ENCODE measurements at places on chromosomes 6 and 20.

GRCh38 chr6:144150710-144151657 is 667 bp downstream of the STX11 start:
- DNase-seq: peak; percentile 71

- DNase-seq: no peak
Measured at GRCh38 chr6:55184782-55185530, 10.6 kb downstream of the HCRTR2 start.

- no peak for DNase-seq
Measured at GRCh38 chr6:40075056-40075590, 140.9 kb upstream of the MOCS1 start.

- DNase-seq: no peak
Measured at GRCh38 chr20:17161673-17162481, 65.0 kb upstream of the PCSK2 start.

DNA sequence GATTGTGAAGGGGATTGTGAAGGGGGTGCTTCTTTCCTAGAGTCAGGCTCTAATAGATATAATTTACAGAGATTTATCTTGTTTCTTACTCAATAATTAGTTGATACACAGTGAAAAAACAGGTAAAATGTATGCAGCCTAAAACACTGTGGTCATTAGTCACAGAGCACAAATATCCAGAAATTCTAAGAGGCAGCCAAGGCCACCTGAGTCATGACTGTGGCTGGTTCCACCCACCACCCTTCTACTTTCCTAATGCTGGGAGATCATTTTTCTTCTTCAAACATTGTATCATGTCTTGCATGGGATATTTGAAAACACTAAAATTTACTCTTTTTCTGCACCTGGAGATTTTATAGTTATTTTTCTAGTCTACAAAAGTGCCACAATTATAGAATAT is 181.6 kb downstream of the OTOR start:
- no peak for DNase-seq

DNA sequence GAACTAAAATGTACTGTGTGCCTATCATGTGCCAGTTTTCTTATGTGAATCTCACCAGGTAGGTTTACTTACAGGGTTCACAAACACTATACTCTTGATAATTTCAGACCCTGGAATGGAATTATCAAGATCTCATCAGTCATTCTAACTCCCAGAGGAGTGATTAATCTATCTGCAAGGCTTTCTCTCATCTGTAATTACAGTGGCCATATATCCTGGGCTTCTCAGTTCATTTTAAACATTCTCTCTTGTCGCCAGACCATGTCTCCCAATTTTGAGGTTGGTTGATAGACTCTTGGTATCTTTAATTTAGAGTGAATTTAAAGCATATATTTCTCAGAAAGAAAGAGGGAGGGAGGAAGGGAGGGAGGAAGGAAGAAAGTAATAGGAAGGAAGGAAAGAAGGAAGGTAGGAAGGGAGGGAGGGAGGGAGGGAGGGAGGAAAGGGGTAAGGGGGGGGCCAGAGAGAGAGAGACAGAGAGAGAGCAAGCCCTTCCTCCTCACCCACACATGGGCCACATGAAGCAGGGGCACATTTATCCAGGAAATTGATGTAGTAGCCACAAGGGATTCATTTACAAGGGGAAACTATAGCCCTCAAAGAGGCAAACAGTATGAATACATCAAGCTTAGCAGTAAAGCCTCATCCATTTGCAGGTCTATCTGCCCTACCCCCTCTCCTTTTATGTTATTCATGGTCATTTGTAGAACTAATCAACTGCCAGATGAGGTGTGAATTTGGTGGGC is 25.8 kb upstream of the NRSN1 start:
- DNase-seq: no peak

GRCh38 chr6:157151989-157152388 is 171.3 kb downstream of the TMEM242 start:
- DNase-seq: no peak

DNA sequence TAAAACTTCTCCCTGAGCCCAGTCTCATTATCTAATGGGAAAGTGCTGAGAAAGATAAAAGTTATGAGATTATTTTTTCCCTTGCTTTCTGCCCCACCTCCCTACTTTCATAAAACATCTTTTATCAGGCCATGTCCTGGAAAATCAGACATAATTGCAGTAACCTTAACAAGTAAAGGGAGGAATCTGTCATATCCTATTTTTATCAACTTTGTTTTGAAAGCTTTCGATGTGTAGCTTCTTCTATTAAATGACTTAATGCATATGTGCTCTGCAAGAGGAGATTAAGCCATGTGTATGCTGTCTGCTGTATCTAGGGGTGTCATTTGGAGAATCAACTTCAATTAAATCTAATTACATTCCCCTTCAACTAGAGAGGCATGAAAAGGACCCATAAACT is 408.9 kb downstream of the CBLN4 start:
- DNase-seq: no peak

DNA sequence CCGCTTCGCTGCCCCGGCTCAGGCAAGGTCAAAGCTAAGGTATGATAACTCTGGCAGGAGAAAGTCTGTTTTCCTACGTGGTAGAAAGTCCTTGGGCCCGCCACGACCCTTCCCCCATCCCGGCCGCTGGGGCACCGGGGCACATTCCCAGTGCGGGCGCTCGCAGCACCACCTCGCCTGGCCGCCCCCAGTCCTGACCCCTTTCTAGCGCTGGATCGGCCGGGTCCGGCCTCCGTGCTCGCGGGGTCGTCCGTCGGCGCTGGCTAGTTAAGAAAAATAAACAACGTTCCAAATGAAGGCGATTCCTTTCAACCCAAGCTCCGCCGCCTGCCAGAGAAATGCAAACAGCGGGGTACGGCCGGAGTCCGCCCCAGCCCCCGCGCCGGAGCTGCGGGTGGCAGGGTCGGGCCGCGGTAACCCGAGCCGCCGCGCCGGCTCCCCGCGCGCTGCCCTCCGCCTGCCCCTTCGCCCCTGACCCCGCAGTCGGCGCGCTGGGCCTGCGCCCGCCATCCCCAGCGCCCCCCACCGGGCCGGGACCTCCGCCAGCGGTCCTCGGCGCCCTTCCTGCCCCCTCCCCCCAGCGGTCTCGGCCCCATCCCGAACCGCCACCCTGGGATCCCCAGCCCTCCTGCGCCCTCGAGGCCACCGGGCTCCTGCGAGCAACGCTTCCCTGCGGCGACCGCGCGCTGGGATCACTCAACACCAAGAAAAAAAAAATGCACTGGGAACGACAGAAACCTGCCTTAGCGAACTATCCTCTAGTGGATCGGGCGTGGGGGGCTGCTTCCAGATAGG is 37.6 kb downstream of the NCR2 start:
- no peak for DNase-seq

- DNase-seq: no peak
Measured at GRCh38 chr6:29153083-29153482, 17.6 kb upstream of the OR2J2 start.

DNA sequence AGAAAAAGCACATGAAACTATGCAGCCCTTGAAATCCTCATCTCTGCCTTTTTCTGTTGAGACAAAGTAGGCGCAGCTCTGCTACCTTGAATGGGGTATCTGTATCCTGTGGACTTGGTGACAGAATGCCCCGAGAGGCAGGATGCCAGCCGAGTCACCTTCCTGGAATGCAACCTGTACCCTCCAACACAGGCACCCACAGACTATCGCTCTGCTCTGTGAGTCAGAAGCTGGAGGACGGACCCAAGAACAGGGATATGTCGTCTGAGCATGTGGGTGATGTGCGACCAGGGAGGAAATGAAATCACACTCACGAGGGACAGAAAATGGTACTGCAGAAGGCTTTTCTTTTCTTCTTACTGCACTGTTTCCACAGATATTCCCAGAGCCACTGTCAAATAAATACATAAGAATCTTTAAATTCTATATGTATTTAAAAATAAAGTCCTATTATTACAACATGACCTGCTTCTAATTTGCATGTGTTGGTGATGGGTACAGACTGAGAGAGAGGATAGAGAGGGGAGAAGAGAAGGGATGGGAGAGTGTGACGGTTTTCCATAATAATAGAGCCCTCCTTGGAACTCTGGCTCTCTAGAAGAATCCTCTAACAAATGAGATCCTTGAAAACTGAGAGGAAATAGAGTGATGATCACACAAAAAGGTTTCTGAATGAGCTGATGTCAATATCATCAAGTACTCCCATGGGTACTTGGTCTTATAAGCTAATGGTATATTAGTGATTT is 308.1 kb downstream of the FOXC1 start:
- DNase-seq: no peak

DNA sequence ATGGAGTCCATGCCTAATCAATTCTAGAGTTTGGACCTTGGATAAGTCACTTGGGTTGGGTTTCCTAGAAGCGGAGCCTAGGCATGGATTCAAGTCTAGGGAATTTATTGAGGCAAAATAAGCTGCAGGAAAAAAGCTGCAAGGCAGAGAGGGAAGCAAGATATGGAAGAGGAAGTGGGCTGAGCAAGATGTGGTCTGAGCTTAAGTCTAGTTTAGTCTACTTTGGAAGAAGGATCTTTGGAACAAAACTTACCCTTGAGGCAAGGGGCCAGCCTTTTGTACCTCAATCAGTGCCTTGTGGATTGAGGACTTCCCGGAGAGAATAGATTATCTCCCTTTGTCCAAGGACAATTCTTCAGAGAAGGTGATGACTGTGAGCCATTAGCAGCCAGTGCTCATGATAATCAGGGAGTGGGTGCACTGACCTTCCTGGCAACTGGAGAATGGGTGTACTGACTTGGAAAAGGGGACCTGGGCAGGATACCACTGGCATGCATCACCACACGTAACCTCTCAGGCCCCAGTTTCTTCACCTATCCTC is 10.9 kb downstream of the ZSCAN9 start:
- no peak for DNase-seq

GRCh38 chr20:46117704-46118467 is at the start of gene CD40:
CD40 (plus strand) TSS chr20:46118314; CDS start chr20:46118344, 30 bp downstream.
- DNase-seq: peak; percentile 94

DNA sequence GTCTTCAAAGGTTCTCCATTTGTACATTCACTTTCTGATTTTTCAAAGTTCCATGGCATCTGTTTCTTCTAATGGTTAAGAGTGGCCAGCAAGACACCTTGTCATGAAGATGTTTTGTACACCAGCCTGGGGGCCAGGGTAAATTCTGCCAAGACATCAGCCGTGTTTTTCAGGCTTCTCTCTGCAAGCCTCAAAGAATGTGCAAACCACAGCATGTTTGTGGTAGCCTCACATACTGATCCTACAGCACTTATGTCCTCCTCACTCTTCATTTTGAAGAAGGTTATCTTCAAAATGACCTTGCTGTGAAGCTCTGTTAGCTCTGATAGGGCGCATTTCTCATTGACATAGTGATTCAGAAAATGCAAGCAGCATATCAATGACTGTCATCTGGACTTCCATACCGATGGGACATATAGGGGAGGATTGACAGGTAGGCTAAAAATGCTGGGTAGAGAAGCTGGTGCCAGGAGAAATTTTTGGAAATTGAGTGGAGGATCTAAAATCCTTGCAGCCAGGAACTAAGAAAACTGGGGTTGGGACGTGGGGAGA is 59.3 kb upstream of the SPTLC3 start:
- DNase-seq: no peak

- DNase-seq: peak; percentile 53
Measured at GRCh38 chr20:56453352-56453751, 15.1 kb upstream of the RTF2 start.

DNA sequence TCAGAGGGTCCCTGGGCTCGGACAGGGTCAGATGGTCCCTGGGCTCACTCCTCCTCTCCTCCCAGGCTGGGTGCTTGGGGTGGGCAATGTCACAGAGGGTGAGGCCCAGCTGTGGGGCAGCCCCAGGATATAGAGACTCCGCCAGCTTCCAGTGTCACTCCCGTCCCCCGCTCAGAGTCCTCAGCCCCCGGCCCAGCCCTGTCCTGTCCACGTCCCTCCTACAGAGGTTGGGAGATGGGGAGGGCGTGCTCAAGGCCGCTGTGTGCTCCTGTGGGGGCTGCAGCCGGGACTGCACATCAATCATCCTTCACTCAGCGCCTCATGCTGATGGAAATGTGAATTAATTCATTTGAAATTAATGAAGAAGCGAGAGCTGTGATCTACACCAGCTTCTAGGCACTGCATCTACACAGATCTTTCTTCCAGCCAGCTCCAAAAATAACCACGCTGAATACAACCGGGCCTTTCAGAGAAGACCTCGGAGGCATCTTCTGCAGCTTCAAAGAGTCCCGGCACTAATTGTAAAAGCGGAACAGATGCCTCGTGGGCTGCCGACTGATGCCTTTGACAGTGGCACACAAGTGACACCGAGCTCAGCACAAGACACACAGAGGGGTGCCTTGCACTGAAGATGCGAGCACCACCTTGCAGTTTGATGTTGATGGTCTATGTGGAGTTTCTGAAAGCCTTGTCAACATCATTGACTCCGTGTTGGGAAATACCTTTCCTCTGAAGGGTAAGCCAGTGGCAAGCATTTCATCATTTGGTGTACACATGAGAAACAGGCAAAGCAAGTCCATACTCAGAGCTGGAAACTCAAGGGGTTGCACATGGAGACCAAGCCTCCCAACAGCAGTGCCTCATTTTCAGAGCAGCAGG is 39.3 kb downstream of the DACT2 start:
- DNase-seq: no peak

DNA sequence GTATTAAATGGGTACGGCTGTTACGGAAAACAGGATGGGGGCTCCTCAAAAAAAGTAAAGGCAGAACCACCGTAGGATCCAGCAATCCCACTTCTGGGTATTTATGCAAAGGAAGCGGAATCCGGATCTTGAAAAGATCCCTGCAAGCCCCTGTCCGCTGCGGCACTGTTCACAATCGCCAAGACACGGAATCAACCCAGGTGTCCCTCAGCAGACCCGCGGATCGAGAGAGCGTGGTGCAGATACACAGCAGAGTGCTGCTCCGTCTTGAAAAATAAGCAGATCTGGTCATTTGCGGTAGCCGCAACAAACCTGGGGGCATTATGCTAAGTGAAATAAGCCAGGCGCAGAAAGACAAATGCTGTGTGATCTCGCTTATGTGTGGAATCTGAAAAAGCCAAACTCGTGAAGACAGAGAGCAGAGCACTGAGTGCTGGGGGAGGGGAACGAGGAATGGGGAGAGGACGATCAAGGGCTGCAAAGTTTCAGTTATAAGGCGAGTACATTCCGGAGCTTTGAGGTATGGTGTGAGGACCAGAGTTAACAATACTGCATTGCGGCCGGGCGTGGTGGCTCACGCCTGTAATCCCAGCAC is 41.3 kb downstream of the NTSR1 start:
- no peak for DNase-seq

- no peak for DNase-seq
Measured at GRCh38 chr20:48209102-48209501, 423.8 kb upstream of the SULF2 start.

DNA sequence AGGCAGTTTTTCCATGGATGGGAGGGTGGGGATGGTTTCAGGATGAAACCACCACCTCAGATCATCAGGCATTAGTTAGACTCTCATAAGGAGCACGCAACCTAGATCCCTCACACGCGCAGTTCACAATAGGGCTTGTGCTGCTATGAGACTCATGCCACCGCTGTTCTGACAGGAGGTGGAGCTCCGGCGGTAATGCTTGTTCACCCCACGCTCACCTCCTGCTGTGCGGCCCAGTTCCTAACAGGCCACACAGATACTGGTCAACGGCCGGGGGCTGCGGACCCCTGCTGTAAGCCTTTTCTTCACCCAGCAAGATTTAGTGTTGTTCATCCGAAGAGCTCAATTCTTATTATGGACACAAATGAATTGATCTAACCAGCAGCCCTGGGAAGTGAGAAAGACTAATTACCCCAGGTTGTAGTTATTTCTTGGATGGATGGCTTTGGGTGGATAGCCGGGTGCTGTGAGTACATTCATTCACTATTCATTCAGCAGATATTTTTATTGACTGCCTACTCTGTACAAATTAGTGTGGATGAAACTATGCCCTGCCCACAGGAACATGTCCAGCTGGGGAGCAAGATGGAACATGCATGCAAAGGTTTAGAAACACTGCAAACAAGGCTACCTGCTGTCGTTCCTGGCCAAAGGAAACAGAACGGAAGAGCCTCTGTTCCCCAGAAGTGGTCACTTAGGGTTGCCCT is 57.2 kb downstream of the RIOK1 start:
- DNase-seq: no peak

All from B cell (primary cell).